ENCODE measurements at places on chromosomes 16 and 17.

GRCh38 chr16:20624882-20625807 is 49.0 kb upstream of the ACSM2B start:
- no peak for DNase-seq

DNA sequence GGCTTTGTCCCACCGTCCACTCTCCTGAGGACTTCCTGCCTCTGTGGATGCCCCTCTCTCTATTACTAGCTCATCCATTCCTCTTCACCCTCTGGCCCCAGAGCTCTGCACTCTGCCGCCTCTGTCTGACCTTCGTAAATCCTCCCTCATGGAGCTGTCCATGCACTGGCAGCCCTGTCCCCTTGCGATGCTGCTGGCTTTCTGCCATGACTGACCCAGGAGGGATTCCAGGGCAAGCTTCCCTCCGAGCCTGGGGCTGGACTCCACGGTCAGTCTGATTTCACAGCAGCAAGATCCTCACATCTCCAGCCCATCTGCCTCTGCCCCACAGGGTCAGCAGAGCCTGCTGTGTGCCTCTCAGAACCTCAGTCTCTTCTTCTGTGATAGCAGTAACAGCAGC is 4.7 kb downstream of the CBFA2T3 start:
- DNase-seq = no peak

GRCh38 chr16:81445143-81445961 is 744 bp downstream of the CMIP start:
- DNase-seq = no peak

DNA sequence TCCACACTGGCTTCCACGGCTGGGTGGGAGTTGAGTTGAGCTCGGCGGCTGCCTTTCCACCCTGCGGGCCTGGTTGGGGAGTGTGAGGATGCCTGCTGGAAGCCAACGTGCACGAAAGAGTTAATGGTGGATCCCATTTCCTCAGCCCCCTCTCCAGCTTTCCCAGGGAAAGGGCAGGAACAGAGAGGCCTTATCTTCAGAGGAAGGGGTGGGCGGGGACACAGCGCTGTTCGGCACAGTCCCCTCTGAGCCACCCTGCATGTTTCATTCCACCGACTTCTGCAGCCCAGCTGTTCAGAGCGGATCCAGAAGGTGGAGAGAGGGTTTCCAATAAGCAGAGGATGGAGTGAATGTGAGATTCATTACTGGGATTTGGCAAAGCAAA is 295.3 kb downstream of the SEC14L1 start:
- DNase-seq = no peak

DNA sequence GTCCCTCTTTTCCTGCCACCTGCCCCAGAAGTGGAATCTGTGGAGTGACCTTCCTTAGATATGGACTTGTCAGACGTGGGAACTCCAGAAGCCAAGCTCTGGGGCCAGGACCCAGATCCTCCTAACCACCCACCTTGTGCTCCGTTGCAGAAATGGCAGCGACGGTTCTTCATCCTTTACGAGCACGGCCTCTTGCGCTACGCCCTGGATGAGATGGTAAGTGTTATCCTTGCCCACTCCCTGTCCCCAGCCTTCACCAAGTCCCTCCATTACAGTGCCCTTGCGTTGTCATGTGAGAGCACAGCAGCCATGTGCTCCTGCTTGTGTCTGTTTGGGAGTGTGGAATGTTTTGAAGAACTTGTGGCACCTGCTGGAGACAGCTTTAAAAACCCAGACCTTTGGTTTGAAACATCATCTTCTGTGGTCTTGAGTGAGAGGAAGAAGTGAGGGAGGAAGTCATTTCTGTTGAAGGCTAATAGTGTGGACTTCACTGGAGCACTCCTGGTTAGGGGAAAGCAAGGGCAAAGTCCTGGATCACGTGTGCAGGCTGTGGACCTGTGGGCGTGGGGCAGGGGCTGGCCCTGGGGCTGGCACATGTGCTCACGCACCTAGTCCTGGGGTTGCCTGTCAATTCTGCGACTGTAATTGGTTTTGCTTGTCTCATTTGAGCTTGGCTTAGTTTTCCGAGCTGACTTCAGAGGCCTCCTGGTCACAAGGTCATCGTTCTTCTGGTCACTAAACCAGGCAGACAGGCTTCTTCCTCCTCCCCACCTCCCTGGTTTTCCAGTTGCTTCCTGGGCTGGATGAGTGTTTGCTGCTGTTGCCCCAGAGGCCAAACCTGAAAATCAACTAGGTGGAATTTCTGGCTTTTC is 35.8 kb downstream of the MPRIP start:
- no peak for DNase-seq

DNA sequence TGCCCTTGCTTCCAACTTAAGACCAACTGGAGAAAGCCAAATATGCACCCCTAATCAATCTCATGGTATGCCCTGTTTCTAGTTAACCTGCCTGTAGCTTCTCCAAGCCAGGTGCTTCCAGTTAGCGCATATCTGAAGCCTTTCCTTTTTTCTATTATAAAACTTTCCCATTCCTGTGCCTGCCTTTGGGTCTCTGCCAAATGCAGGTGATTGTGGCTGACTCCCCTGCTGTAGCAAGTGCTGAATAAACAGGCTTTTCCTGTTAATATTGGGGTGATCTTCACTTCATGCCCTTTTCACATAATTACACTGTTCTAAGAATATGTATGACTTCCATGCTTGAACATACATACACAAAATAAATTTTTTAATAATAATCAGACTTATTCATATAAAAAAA is 207.4 kb downstream of the TANC2 start:
- DNase-seq = no peak

- DNase-seq = no peak
These were observed 419 bp downstream of the GLIS2 start for GRCh38 chr16:4316108-4316863.

GRCh38 chr17:49373115-49373514 is 11.1 kb upstream of the ZNF652 start:
- DNase-seq = no peak

DNA sequence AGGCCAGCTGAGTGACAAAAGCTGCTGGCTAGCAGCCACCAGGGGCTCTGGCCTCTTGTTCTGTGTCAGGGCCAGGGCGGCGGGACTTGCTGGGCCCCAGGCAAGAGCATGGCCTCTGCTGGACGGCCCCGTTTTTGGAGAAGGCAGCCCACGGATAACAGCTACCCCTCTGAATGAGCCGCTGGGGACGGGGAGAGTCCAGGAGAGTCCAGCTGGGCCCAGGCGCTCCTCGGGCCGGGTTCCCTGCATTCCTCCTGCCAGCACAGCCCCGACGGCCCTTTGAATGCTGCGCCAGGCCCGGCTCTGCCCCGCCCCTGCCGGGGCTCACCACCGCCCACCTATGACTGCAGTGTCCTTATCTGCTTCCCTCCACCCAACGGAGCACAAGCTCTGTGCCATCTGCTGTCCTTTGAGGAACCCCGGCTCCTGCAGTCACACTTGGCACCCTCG is 33.4 kb downstream of the SLC7A5 start:
- DNase-seq = no peak

- DNase-seq = no peak
These were observed 806.2 kb upstream of the EEF2KMT start for GRCh38 chr16:5903832-5904231.

GRCh38 chr16:68575082-68575481 is 36.0 kb downstream of the ZFP90 start:
- no peak for DNase-seq

- no peak for DNase-seq
These were observed 2.8 kb downstream of the DHRS7C start for GRCh38 chr17:9788601-9789000.

- DNase-seq = no peak
These were observed 1904.1 kb downstream of the TP53TG3F start for GRCh38 chr16:35363510-35363909.

DNA sequence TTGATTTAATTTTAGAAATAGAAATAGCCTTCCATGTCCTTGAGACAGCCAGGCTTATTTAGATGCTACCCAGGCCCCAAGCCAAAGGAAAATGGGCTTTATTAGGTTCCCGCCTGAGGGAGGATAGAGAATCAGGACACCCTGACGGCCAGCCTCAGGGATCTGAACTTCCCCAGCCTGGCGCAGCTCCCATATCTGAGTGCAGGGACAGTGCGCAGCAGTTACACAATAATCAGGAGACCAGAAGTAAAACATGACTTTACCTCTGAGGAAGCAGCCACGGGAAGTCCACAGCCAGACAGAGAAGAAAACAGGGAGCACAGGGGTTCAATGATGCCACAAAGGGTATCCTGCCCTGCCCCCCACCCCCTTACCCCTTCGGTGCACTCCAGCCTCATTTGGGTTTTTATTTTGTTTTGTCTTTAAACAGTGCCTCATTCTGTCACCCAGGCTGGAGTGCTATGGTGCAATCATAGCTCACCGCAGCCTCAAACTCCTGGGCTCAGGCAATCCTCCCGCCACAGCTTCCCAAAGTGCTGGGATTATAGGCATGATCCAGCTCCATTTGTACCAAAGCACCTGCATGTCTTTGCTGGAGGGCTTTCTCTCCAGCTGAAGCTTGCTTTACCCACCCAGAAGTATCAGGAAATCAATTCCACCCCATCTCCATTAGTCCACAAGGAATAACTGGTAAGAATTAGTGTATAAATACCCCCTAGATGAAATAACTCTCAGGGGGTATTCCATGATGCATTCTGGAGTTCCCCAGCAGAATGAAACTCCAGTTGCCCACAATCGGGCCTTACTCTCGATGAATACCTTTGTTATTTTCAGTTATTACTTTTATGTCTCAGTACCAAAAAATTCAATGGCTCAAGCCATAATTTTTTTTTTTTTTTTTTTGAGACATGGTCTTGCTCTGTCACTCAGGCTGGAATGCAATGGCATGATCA is 21.9 kb downstream of the ORC6 start:
- DNase-seq = no peak

- no peak for DNase-seq
These were observed 355 bp downstream of the TLE7 start for GRCh38 chr16:71441348-71442050.

DNA sequence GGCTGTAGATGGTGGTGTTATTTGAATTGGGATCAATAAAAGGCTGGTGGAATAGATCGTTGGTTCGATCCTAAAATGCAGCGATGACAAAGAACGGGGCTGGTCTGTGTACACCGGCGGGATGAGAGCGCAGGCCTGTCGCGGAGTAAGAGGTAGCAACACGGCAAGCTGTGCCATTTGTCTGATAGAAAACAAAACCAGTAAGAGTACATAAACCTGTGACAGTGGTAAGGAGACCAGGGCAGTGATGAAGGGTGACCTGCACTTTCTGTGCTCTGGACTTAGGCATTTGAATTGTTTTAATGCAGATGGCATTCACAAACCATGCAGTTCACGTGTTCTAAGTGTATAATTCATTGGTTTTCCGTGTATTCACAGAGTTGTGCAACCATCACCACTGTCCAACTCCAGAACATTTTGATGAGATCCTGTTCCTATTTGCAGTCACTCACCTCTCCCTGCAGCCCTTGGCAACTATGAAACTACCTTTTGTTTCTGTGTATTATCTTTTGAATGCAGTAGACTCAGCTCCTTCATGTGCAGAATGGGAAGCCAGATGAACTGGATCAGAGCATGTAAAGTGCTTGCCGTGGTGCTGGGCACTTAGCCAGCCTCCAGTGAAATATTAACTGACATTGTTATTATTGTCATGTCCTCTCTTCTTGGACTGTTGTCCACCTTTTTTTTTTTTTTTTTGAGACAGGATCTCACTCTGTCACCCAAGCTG is 286.1 kb downstream of the SNX29 start:
- no peak for DNase-seq

DNA sequence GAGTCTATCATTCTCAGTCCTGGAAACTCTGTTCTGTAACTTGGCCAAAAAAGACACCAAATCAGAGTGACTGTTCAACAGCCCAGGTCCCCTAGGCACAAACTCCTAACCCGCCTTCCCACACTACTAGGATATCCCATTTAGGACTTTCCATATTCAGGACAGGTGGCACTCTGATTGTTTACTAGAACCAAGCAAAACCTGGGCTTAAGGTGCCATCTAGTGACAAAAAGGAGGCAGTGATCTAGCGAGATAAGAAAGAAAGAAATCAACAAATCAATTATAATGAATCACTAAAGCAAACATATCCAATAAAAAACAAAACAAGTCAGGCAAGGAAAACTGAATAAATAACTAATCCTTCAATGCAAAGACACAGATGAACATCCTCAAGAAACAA is 203.9 kb downstream of the CEP112 start:
- DNase-seq = peak; percentile 13

DNA sequence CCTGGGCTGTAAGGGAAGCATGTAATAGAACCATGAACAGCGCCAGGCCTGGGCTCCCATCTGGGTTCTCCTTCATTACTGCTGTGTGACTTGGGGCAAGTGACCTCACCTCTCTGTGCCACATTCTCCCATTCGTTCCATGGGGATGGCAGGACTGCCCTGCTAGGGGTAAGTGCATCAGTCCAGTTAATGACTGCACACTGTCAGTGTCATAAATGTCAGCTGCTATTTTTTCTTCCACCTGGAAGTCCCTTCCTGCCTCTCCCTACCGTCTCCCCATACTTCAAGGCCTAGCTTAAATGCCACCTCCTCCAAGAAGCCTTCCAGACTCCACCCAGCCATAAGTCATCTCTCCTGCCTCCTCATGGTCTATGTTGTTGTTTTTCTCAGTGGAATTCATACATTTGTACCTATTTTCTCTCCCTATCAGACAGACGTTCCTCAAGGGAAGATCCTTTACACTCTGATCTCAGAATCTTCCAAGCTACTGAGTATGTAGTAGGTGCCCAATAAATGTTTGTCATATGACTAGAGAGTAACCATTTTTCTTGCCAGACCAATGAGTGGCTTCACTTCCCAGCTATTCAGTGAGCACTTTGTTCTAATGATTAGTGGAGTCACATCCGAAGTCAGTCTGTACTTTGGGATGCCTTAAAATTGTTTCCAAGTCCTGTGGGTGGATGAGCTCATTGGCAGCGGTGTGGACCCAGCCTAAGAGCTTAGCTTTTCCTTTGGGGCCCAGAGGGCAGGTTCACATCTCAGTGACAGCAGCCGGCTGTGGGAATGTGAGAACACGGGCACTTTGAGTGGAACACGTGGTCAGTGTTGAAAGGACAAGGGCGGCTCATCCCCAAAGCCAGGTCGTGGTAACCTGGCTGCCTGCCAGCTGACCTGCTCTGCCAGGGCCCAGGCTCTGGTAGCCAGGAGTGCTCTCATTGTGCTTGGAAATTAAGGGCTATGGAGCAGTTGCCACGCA is 147.5 kb upstream of the GSE1 start:
- peak; percentile 10 for DNase-seq

DNA sequence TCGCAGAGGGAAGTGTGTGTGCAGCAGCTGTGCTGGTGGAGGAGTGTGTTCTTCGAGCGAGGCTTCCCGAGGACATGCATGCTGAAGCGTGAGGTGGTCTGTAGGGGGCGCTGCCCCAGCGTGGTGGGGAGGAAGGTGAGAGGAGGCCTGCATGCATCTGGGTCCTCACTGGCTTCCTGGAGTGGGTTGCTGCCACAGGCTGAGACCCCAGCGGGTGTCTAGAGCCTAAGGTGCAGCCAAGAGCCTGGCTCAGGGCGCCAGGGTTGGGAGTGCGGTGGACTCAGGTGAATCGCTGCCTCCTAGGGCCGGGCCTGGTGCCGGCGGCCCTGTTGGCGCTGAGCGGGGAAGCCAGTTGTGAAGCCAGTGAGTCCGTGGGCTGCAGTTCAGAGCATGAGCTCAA is 7.5 kb upstream of the HSD3B7 start:
- DNase-seq = no peak

GRCh38 chr17:83199500-83200201 is 120.2 kb downstream of the METRNL start:
- no peak for DNase-seq

- DNase-seq = no peak
These were observed 30.9 kb downstream of the COG1 start for GRCh38 chr17:73223626-73224230.

- DNase-seq = no peak
These were observed 873 bp downstream of the SETD1A start for GRCh38 chr16:30958175-30959079.
